Right renal pelvis (tissue), 4 donors: ENCODE measurements at places on chromosomes 3 and 15.

- DNase-seq: peak; percentile 19
Observed at GRCh38 chr3:183038221-183038620, 57.9 kb upstream of the DCUN1D1 start.

DNA sequence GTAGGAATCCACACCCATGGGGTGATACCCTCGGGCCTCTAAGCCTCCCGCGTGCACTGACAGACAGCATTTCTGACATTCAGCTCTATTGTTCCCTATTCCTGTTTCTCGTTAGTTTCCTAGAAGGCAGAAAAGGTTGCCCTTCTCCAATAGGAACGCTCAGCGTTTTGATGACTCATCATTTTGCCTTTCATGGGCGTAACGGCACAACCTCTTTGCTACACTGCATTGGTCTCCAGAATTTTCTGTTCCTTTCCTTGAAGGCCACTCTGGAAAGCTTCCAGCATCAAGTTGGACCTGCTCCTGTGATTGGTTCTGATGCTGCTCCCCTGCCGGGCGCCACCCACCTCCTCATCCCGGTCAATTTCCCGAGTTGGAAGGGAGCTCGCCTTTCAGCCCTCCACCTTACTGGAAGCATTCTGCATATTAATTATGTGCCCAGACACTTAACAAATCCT, 13.0 kb upstream of the TNK2 start:
- DNase-seq: no peak

GRCh38 chr15:74174219-74174957, 878 bp downstream of the ISLR start:
- DNase-seq: no peak

GRCh38 chr15:33907326-33907725, 61.0 kb upstream of the CHRM5 start:
- DNase-seq: no peak

- no peak for DNase-seq
Observed at GRCh38 chr3:15097891-15098290, 1.1 kb downstream of the RBSN start.

DNA sequence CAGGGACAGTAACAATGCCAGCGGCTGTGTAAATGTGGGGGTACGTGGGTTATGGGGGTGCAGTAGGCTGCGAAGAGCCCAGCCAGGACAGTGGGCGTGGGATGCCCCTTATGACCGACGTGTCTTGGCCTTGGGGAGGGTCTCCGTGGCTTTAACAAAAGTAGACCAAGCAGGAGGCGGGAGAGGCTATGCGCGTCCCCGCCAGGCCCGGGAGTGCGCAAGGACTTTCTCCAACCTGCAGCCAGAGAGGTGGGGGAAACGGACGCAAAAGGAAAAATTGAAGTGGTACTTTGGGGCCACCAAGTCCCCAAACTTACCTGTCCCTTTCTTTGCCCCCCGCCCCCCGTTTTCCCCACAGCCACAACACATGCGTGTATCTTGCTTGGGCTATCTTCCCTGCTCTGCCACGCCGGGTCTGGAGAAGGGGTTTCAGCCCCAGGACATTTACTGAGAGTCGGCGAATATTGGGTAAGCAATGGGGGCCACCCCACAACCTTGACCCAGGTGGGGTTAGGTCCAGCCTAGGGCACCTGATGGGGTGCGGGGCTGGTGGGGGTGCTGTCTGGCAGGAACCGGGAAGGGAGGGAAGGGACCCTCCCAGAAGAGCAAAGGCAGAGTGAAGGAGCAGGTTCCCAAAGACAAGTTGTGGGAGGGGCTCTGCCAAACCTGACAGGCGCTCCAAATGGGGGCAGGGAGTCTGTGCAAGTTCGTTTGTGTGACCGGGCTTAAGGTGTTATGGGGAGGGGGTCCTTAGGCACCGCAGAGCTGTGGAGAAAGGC, 652 bp downstream of the ISLR2 start:
- no peak for DNase-seq

- DNase-seq: no peak
Observed at GRCh38 chr3:157086060-157086750, 73.7 kb downstream of the CCNL1 start.

DNA sequence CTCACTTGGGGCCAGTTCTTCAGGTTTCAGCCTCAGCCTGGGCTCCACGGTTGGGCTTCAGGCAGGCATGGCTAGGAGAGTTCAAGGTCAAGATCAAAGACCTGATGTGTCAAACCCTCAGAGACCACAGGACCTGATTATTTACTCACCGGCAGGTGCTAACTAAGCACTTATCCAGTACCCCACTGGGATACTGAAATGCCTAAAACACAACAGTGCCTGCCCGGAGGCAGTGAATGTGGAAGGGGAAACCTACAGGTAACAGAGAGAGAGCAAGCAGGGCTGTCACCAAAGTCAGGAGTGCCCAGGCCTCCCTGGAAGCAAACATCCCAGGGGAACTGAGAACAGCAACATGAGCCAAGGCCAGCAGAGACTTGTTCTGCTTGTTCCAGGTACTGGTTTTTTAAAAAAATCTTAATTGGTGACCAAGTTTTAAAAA, 6.7 kb downstream of the IDH2 start:
- DNase-seq: no peak

GRCh38 chr3:72272356-72272755, 487.4 kb upstream of the PROK2 start:
- DNase-seq: no peak

DNA sequence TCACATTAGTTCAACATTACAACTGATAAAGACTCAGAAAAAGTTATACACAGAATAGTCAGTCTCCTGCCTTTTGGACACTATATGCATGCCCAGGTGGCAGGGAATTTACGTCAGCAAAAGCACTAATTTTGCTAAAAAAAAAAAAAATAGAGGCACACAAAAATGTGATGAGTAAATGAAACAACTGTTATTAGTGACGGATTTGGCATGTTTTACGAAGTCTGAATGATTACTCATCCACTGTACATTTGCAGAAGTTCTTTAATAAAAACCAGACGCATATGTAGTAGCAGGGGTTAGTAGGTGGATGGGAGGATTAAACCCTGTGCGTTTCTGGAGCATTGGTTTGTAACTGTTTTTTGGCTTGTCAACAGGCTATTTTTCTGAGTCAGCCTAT, 99.0 kb downstream of the MITF start:
- DNase-seq: no peak

GRCh38 chr3:45929042-45929679, 14.1 kb upstream of the CXCR6 start:
- no peak for DNase-seq

DNA sequence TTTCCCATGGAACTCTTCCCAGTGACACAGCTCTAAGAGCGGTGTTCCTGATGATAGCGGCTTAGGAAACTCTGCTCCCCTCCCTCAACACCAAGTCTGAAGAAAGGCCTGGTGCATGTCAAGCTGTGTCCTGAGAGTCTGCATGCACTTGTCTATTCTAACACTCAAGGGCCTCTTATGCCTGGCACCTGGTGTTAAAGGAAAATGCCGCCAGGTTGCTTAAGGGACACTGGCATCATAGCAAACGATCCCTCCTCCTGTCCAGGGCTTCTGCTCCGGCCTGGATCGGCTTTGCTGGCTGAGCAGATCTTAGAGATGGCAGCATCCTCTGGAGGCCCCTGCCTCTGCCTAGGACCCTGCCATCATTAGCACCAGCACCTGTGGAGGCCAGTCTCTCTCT, 121.7 kb downstream of the MEGF11 start:
- DNase-seq: no peak

DNA sequence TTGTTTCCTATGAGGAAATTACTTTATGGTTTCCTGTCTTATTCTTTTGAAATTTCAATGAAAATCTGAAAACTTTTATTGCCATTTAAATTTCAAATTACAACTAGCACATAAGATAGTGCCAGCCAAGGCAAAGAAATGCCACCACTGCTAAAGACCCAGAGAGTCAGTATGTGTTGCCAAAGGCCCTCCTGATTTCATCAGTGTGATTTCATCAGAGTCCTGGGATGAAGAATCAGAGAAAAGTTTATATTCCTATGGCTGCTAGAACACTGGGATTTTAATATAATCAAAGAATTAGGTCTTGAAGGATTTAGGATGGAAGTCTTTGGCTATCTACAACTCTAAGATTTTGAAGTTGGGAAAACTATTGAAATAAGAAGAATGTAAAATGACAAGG, 434.2 kb upstream of the CCDC54 start:
- no peak for DNase-seq

DNA sequence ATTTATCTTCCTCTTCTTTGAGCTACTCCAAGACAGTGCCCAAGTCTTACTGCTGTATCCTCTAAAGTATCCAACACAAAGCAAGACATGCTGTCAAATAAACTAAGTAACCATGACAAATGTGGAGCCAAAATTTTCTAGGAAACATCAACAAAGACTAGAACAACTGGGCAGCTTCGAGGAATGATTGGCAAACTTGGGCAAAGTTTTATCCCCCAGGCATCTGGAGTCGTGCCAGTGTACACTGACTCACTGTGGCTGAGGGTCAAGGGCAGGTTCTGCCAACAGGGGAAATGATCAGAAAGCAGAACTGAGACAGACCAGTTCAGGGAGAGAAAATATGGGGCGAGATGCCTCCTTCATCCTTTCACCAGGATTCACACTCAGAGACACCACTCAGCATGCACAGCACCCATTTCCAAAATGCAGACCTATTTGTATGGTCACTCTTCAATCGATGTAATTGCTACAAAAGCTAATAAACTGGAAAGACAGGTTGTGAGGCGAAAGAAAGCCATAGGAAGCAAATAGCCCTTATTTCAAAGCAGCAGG, 65.8 kb downstream of the MB21D2 start:
- no peak for DNase-seq

GRCh38 chr3:24155276-24155675, 210.2 kb downstream of the NR1D2 start:
- no peak for DNase-seq

DNA sequence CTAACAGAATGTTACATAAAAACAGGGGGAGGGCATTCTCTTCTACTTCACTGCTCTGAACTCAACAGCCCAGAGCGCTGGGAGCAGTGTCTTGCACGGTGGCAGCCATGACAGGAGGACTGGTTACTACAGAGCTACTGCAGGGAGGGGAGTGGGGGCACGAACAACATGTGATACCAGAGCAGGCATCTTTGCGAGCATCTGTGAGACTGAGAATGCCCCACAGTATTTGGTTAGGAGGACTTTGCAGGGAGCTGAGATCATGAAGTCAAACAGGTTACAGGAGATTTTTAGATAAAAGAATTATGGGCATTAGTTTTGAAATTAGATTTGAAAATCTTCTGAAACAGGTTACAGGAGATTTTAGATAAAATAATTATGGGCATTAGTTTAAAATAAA, 58.8 kb upstream of the GOLGA8B start:
- no peak for DNase-seq

DNA sequence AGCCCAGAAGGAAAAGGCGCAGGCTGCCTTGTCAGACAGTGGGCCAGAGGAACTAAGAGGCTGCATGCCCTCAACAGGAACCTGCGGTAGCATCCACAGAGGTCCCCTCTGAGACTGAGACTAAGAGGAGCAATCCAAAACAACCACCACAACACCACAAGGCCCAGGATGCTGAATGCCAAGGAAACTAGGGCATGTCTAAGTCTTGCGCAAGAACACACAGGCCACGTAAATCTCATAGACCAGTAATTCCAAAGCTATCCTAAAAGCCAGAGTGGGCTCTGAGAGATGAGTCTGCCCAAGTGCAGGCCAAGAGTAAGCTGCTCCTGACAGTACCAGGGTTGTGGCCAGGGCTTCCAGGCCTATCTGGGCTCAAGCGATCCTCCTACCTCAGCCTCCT, 12.9 kb downstream of the MON1A start:
- no peak for DNase-seq

- no peak for DNase-seq
Observed at GRCh38 chr15:101250873-101251829, 697 bp downstream of the CHSY1 start.

DNA sequence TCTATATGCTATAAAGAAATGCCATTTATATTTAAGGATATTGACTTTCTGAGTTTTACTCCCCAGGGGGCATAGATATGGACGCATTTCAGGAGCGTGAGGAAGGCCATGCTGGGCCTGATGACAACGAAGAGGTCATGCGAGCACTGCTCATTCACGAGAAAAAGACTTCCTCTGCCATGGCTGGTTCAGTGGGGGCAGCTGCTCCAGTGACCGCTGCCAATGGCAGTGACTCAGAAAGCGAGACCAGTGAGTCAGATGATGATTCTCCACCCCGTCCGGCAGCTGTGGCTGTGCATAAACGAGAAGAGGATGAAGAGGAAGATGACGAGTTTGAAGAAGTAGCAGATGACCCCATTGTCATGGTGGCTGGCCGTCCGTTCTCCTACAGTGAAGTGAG, 38.4 kb downstream of the GTF2E1 start:
- DNase-seq: no peak

GRCh38 chr3:158368271-158368670, 202.7 kb upstream of the MLF1 start:
- no peak for DNase-seq

DNA sequence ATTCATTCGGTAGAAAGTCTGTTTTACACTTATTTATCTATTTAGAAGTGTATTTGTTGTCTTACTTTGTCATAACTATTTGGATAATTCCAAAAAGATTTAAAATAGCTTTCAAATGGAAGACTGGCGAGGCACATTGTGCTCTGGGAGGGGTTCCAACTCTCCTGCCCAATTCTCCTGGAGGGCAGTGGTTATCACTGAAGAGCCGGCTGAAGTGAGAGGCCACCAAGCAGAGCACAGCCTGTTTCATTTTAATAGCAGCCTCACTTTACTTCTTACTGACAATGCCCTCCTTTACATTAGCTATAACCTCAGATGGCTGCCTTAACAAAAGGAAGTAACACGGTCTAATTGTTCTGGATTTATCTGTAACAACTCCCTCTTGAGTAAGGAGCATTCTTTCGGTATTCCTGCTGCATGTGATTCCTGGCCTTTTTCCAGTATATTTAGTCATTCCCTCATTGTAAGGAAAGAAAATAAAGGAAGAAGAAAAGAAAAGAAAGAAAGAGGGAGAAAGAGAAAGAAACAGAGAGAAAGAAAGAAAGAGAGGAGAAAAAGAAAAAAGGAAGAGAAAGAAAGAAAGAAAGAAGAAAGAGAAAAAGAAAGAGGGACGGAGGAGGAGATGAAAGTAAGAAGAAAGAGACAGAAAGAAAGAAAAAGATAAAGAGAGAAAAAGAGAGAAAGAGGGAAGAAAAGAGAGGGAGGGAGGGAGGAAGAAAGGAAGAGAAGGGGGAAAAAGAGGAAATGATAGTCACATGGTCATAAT, 339.8 kb upstream of the WNT5A start:
- no peak for DNase-seq

DNA sequence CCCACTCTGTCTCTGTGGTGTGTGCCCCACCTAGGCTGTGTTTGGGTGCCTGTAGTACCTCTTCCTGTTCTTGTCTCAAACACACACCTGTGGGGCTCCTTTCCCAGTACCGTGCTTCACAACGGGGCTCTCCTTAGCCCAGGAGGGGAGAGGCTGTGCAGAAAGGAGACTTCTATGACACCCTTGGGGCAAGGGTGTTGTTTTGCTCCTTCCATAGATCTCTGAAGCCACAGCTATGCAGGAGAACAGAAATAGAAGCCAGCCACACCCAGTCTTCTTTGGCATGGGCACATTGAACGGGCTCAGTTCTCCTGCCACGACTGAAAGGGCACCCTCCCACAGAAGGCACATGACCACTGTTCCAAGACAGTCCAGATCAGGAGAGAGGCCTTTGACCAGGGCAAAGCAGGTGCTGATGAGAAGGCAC, 74.3 kb downstream of the LIPC start:
- no peak for DNase-seq
